Stimulated activated CD4-positive, alpha-beta T cell treated with anti-CD3 and anti-CD28 coated beads, Interleukin-12 subunit alpha, Interleukin-12 subunit beta, amount 100 ng/mL, for 4 hours (primary cell): ENCODE measurements at places on chromosomes 1 and 21.

DNA sequence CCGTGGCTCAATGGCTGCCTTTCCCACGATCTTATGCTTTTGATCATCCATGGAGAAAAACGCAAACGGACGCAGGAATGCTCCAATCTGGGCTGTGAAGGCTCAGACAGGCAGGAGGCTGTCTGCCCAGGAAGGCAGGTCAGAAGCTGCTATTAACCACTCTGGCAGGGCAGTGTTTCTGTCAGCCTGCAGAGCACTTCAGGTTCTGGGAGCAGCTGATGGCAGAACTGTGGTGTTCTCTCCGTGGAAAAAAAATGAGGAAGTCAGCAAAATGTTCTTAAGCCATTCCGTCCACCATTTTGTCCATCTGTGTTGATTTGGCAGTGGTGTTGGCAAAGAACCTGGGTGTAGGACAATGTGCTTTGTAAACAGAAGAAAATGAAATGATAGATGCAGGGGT lies 91.7 kb downstream of the SIM2 start:
- DNase-seq: no peak

- peak; percentile 81 for DNase-seq
Measured at GRCh38 chr1:18913065-18913835, 10.9 kb upstream of the ALDH4A1 start.

DNA sequence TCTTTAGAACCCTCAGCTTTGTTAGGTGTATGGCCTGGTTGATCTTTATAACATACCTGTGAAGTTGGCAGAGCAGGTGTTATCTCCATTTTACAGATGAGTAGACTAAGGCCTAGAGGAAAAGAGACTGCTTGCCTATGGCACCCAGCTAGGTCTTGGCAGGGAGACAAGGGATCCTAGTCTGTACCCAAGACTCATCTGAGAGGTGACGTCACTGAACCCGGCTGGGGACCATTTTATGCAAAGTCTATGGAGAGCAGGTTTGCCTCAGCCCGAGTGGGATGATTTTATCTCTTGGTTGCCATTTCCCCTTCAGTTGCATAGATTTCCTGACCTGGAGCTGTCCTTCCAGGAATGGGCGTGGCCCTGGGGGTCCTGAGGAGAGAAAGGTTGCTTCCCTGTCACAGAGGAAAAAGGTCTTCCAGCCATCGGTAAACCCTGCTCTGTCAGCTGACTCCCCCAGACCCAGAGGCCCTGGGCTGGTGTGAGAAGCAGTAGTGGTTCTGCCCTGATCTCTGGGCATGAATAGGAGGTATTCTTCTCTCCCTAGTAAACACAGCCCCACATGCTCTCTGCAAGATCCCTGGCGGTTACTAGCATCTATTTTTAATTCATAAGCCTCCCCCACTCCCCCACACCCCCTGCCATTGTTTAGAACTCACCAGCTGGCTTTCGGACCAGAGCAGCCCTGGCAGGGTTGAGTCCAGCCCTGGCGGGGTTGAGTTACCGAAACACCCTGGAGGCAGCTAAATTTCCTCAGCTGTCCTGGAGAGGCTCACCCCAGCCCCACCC lies 19.6 kb downstream of the TMCC2 start:
- DNase-seq: no peak

DNA sequence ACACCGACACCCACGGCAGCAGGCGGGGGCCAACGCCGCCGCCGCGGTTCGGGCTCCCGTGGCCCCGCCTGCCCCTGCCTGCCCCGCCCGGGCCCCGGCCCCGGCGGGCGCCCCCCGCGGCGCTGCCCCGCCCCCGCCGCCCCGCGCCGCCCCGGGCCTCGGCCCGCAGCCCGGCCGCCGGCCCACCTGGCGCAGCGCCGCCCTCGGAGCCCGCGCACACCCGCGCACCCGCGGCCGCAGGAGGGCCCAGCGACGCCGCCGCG lies at the start of gene WNT3A:
TSS of gene WNT3A (plus strand) at position 213 of the 263 bp plus-strand sequence. CDS start 131 bp downstream, outside the sequence.
- DNase-seq: no peak

GRCh38 chr1:150537732-150538684 lies 11.2 kb upstream of the ADAMTSL4 start:
- DNase-seq: no peak

DNA sequence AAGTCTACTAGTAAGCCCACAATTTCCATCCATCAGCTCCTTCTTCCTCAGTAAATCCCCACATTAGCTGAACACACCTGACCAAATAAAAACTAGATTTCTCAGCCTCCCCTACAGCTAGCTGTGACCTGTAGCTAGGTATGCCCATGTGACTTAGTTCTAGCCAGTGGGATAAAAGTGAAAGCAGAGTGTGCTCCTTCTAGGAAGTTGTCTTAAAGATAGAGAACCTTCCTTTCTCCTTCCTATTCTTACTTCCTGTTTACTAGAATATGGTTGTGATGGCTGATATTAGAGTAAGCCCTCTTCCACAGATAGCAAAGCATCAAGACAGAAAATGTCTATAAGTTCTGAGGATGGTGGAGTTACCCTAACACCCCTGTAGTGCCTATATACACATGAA lies 67.0 kb downstream of the PIK3R3 start:
- DNase-seq: no peak

GRCh38 chr1:21534674-21535378 lies 25.6 kb downstream of the ALPL start:
- no peak for DNase-seq

DNA sequence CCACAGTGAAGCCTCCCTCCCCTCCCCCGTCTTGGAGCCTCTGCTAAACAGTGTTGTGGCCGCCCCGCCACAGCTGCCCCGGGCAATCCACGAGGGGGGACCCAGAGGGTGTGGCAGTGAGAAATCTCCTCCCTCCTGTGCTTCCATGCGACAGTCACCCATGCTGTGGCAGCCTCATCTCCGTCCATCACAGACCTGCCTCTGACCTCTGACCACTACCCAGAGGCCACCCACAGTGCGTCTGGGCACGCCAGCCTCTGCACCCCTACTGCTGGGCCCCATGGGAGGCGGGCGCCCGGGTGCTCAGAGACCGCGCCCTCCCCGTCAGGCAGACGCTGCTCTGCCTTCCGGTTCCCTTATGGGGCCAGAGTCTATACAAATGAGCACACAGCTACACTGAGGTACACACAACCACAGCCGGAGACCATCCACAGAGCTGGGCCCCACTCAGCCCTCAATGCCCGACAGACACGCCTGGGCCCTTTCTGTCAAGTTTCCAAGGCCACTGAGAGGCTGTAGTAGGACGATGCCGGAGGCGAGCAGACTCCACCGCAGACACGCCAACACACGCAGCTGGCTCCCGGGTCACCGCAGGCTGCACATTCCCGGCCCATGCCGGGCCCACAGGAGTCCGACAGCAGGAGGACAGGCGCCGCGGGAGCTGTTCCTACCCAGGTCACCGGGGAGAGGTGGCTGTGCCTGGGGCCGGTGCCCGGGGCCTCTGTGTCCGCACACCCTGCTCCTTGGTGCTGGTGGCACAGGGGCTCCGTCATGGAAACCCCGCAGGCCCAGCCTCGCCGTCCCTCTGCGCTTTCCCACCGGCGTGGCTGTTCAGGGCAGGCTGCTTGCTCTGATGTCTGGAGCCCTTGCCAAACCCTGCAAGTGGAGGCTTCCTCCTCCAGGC lies 23.9 kb upstream of the TMEM52 start:
- no peak for DNase-seq

- no peak for DNase-seq
Measured at GRCh38 chr1:201511396-201511940, 4.5 kb upstream of the CSRP1 start.

DNA sequence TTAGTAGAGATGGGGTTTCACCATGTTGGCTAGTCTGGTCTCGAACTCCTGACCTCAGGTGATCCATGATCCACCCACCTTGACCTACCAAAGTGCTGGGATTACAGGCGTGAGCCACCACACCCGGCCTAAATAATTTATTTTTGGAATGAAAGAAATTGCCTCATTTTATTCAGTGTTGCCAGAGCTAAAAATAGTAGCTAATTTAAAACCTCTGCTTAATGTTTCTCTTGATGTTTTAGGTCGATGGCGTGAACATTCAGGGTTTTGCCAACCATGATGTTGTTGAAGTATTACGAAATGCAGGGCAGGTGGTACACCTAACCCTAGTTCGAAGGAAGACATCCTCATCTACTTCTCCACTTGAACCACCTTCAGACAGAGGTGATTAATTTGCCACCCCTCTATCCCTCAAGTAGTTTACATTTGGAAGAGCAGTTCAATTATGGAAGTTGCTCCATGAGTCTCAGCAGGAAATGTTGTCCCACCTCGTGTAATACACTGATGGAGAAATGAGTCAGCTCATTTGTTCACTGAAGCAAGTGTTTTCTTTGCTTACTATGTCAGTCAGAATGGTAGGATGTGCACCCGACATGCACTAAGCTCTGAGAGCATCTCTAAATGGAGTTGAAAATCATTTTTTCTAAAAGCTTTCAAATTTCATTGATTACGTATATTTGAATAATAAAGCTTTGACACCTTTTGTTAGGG lies 54.9 kb downstream of the PATJ start:
- no peak for DNase-seq

DNA sequence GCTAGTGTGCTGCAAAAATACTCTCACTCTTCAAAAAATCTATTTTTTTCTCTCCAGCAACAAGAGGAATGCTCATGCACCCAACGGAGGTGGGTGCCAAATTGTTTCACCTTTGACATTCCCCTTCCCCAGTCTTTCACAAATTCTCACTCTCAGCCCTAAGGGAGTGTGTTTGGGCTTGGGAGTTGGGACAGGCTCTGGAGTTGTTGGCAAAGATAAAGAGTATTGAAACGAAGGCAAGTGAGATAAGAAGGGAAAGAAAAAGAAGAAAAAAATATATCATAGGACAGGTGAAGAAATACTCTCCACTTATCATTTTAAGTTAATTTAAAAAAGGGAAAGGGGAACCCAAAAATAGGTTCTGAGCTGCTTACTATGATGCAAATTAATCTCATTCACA lies 82.6 kb downstream of the UCHL5 start:
- DNase-seq: no peak

DNA sequence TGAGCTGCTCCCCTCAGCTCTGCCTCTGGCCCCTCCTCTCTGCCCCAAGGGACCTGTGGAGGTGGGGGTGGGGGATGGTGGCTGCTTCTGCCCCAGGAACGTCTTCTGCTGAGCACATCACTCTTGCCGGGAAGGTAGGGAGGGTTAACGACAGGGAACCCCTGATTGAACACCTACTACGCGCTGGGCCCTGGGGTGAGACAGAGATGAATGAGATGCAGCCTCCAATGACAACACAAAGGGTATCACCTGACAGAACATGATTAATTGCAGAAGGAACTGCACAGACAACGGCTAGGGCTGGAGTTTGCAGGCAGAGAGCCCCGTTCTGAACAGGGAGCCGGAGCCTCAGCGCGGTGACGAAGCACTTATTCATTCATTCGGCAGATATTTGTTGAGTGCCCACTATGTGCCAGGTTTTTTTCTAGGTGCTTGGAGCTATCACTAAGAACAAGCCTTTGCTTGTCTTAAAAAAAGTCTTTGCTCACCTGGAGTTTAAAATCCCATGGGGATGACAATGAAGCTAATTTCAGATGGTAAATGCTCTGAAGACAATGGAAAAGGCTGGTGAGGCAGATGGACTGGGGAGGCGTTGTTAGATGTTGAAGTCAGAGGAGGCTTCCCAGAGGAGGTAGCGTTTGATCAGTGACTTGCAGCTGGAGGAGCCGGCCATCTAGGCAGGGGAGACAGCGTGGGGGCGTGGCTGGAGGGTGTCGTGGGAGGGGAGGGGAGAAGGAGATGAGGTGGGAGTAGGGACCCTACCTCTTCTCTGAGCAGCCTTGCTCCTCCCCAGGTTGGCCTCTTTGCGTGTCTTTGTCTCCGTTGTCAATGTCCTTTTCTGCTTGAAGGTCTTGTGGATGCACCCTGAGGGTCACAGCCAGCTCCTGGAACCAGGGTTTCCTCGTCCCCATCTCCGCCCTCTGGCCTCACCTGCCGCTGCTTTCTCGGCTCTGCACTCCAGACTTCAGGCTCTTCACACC lies 103.1 kb upstream of the CSF3R start:
- no peak for DNase-seq

DNA sequence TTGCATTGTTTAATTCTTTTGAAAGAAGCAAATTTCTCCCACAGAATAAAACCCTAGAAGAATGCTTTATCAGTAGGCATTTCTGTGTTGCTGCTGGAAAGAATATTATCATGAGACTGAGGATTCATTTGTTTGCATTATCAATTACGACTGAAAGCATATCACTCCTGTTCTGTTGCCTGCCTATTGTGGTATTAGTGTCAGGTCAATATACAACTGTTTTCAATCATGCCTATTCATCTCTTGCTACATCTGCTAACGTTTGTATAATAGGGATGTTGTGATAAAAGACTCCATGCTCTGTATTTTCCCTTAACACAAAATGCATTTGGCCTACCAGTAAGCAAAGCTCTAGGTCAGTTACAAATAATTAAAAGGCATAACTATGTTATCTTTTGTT lies 221.5 kb downstream of the PTPRC start:
- no peak for DNase-seq

- DNase-seq: no peak
Measured at GRCh38 chr1:201448990-201449389, 20.0 kb downstream of the PHLDA3 start.

GRCh38 chr1:14875524-14876509 lies 277.3 kb downstream of the KAZN start:
- DNase-seq: no peak

DNA sequence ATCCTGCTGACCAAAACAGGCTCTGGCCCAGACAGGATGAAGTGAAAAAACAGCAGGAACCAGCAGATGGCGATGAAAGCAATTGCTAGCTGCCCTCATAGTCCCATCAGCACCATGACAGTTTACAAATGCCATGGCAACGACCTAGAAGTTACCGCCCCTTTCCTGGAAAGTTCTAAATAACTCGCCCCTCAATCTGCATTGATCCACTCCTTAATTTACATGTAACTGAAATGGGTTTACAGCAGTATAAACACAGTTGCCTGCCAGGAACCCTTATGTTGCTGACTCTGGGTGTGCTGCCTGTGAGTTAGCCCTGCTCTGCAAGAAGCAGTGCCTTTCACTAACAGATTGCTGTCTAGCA lies 65.5 kb upstream of the CR1L start:
- peak; percentile 3 for DNase-seq

GRCh38 chr1:119093721-119094120 lies 46.7 kb downstream of the WARS2 start:
- DNase-seq: no peak

DNA sequence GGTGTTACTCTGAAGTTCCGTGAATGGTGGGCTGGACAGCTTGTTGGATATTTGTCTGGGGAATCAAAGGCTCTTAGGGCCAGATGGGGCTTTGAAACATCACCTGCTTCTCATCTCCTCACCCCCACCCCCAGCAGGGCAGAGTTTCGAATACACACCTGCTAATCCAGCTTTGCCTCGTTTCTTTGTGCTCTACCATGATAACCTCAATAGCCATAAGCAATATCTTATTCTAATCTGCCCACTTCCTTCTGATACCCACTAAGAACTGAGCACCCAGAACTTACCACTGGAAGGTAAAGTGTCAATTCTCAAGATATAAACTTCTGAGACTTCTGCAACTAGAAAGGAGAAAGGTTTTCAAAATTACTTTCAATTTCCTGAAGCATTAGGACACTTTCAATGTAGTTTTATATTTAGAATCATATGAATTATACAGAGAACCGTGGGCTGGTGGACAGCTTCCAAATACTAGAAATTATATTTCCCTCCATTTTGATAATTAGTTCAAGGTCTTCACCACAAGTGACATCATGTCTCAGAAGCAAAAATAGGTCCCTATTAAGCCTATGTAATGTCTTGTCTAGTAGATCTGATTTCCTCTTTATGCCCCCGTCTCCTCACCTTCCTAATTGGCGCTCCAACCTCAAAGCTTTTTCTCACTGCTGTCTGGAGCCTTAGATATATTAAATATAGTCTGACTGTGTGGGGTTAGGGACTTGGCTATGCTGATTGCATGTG lies 64.4 kb upstream of the NEK2 start:
- no peak for DNase-seq
